Vagina (tissue), 2 donors: ENCODE measurements at places on chromosomes 13 and 19.

DNA sequence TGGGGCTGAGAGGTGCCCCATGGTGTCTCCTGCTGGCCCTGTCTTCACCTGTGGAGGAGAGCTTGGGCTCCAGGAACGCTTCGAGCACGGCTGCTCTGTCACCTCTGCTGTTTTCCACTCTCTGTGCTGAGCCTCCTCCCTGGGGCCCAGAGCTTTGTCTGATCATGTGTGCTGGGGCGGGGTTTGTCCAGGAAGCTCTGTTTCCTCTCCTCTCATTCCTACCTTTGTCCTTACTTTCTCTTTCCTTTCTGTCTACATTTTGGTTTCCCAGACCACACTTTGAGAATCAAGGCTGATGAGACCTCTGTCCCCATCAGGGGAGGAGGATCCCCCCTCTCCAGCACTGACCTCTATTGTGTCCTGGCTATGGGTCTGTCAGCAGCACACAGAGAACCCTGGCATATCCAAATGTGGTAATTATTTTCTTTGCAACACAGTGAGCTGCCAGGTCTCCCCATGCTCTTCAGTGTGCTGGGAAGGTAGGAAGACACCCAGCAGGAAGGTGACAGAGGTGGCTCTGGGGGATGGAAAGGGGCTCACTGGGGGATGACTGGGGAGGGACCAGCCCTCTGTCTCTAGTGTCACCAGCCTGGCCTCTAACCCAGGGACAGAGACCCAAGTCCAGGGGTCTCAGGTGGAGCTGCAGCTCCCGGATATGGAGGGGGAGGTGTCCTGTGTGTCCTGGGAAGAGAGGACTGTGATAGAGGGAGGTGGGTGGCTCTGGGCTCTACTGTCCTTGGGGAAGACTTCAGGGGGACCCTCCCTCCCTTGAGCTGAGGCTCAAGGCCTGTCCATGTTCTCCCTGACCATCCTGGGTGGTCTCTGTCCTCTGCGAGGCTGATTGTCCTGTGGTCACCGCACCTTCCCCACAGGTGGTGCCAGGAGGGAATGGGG is at the start of gene CEACAM1:
Gene CEACAM1, minus strand, starts transcription at position 128 of the 894 bp plus-strand sequence. Its CDS starts 107 bp downstream, at position 21.
- no peak for DNase-seq

- no peak for DNase-seq
These were observed 14.4 kb upstream of the PLAUR start for GRCh38 chr19:43684326-43684725.

DNA sequence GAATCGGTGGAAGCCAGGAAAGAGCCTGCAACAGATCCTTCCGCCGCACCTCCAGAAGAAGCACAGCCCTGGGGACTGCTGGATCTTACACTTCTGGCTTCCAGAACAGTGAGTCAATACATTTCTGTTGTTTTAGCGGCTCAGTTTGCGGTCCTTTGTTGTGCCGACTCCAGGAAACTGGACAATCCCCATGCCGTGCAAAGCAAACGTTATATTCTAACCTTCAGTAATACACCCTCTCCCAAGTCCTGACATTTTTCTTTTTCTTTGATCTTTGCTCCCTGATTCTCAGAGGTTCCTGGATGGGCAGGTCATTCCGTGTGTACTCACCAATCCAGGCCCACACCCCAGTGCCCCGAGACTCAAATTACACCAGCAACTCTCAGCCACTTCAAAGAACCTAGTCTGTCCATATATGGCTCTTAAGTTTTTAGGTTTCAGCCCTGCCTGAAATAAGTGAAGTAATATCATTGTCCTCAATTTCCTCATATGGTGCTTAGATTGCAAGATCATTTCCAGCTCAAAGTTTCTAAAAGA is 387.1 kb upstream of the SGCG start:
- no peak for DNase-seq

DNA sequence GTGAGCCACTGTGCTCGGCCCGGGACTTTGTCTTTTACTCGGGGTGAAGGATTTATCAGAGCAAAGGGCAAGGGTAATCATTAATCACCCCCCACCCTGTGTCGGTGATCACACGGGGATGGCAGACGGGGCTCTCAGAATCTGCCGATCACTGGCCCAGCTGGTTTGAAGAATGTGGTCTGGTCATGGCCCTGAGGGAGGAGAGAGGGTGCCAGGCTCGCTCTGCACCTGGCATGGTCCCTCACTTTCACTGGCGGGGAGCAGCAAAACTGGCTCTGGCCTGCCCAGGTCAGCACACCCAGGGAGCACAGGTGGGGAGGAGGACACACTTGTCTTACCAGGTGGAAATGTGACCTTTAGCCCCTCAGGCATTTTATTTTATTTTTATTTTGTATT is 10.2 kb downstream of the REEP6 start:
- no peak for DNase-seq

DNA sequence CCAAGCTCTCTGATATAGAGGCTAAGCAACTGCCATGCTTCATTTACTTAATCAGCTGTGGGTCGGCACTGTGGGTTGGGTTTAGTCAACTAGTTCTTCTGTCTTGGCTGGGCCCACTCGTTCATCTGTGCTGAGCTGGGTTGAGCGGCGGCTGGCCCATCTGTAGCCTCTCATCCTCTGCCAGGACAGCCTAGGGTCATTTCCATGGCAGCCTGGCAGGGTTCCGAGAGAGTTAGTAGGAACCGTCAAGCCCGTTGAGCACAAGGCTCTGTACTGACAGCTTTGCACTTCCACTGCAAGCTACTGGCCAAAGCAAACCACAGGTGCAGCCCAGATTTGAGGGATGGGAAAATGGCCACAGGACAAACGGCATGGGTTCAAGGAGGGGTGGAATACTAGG is 6.6 kb upstream of the ZNF835 start:
- no peak for DNase-seq

- no peak for DNase-seq
These were observed at the start of gene LGALS14 for GRCh38 chr19:39704181-39705044. LGALS14 (plus strand) TSS chr19:39704481; CDS start chr19:39704529, 48 bp downstream.

- no peak for DNase-seq
These were observed 10.6 kb downstream of the FUT6 start for GRCh38 chr19:5828661-5829566.

GRCh38 chr13:46176756-46177155 is 5.2 kb downstream of the LCP1 start:
- no peak for DNase-seq
